ENCODE measurements at places on chromosomes 4 and X.

DNA sequence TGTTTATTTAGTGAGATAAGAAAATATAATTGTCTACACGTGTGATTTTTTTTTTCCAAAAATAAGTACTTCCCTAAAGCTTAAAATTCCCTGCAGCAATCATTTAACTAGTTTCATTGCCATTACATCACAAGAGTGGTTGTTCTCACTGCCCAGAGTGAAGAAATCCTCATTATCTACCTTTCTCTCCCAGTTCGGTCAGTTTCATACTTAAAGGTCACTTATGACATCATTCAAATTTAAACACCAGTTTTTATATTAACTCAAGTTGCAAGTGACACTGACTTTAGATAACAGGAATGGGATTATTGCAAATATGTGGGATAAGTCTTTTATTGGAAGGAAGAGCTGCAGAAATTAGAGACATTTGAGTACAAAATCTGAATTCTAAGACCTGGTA, 1699.8 kb upstream of the IGFBP7 start:
- no peak for DNase-seq

- DNase-seq: peak; percentile 54
Observed at GRCh38 chr4:8698341-8699062, 105.9 kb downstream of the CPZ start.

- DNase-seq: no peak
Observed at GRCh38 chrX:27229721-27230120, 233.4 kb downstream of the PPP4R3C start.

DNA sequence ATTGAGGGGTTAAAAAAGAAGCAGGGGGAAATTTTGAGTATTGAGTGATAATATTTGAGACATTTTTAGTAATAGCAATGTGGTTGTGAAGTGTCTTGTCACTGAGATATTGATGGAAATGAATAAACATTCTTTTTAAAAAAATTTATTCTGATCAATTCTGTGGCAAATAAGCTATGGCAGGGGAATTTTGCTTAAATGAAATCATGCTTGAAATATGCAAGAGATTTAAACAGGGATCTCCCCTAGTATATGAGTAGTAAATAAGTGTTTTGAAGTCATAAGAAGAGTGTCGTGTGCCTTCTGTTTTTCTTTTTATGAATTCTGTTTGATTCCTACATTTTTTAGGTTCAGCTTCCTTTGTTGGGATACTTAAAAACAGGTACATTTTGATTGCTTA, 23.2 kb downstream of the IL15 start:
- no peak for DNase-seq

DNA sequence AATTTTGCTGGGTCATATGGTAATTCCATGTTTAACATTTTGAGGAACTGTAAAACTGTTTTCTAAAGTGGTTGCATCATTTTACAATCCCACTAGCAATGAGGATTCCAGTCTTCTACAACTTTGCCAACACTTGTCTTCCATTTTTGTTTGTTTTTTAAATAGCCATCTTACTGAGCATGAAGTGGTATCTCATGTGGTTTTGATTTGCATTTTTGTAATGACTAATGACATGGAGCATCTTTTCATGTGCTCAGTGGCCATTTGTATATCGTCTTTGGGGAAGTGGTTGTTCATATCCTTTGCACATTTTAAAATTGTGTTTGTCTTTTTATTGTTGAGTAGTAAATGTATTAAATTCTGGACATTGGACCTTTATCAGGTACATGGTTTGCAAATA, 94.7 kb downstream of the TMEM131L start:
- DNase-seq: no peak

GRCh38 chr4:88962396-88962795, 94.6 kb downstream of the FAM13A start:
- no peak for DNase-seq

- DNase-seq: no peak
Observed at GRCh38 chr4:98377559-98377958, 116.4 kb downstream of the RAP1GDS1 start.
